ENCODE measurements at places on chromosomes 1 and 21. TPM values are rescaled to one million over a fixed set of nuclear protein-coding genes. Genes with fewer than 3 reads are reported as not detected.

CD53 gene
- 0.30 TPM for total RNA-seq

PRRX1 gene
- 21.6 TPM for total RNA-seq

DAB1 gene
- 0.47 TPM for total RNA-seq

DNA sequence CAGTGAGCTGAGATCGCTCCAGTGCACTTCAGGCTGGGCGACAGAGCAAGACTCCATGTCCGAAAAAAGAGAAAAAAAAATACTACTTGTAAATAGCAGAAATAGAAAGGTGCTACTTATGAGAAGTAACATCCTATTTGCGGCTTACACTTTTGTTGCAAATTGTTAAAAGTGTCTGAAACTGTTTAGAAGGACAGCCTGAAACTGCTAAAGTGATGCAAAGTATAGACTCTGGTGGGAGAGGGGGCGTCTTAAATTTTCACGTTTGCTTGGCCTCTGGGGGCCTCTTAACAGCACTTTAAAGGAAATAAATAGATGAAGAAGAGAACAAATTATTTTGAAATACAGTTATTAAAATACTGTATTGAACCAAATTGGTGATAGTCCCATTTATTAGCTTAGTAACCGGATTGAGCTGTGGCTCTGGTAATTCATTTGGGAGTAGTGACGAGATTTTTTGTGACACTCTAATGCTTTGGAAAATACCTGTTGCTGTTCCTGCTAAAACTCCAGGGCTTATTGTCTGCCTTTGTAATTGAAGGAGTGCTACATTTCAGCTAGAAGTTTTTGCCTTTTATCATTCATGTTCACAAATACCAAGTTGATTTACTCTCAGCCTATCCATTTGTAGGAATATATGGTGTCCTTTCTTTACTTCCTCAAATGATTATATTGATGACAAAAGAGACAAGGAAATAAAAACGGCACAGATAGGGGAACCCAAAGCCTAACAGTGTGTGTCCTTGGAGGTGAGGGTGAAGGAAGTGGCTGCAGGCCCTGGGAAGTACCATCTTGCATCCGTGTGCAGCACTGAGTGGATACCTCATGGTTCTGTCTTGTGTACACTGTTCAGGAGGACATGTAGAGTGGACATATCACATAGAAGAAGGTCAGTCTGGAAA, 6.2 kb downstream of the PKNOX1 start:
- no peak for DNase-seq

DNA sequence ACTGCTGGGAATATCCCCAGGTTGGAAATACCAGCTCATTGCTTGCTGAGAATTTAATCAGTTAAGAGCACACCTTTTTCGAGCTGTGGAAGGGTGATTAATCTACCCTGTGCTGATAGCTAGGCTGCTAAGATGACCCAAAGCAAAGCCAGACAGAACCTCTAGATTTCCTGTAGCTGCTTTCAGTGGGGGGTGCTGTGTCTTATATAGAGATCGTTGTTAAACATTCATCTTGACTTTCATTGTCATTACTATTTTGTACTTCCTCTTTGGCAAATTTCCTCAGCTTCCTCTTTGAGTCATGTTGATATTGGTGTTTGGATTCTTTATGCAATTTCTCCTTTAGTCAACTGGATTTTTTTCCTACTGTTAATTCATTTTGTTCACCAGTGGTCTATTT, 155.3 kb downstream of the DISC1 start:
- peak; percentile 29 for DNase-seq

DNA sequence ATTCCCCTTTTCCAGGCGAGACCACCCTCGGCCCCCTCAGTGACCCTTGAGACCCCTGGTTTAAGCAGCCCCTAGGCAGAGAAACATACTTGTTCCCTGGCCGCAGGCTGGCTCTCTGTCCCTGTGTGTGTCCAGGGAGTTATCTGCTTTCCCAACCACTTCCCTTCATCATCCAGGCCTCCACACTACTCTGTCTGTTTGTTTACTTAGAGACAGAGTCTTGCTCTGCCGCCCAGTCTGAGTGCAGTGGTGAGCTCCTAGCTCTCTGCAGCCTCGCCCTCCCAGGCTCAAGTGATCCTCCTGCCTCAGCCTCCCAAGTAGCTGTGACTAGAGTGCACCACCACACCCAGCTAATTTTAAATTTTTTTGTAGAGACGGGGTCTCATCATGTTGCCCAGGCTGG, 5.8 kb upstream of the VWA1 start:
- no peak for DNase-seq

DNA sequence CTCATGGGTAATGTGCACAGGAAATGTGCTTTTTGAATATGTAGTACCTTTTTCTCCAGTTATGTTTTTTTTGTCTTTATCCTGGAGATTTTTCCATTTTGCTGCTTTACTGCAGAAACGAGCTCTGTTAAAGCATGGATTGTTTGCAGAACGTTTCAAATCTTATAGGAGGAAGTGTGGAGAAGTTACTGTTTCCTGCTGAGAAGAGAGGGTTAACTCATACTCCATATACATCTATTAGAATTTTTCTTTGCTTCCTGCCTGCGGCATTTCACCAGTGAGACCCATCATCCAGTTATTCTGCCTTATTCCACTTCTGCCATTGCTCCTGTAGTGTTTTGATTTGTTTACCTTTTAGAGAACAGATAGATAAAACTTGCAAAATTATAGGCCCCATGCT, 2.0 kb downstream of the RPRD2 start:
- DNase-seq = peak; percentile 22

DNA sequence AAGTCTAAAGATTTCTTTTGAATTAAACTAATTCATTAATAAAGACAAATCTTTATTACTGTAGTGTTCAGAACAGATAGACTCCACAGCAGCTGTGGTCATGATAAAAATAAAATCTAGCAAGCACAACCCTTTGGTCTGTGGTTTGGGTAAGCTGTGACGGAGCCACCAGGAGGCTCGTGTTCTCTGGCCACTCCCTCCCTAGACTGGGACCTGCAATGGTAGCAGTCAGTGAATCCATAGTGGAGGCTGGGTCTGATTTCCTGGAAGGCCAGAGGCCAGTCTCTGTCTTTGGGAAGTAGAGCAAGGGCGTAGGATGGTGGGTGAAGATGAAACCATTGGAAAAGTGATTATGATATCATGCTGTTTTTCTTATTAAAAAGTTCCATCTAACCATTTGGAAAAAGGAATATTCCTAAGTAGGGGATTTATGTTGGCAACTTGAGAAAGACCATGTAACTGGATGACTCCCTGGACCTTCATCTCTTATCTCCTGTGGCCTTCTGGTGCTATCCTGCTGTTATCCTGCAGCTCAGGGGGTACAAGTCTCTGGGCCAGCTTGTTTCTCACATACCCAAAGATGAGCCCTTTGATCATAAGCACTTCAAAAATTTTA, 39.0 kb downstream of the TENT5C start:
- DNase-seq = no peak

- DNase-seq = peak; percentile 21
These were observed 4.3 kb downstream of the MEF2D start for GRCh38 chr1:156496211-156496761.

DNA sequence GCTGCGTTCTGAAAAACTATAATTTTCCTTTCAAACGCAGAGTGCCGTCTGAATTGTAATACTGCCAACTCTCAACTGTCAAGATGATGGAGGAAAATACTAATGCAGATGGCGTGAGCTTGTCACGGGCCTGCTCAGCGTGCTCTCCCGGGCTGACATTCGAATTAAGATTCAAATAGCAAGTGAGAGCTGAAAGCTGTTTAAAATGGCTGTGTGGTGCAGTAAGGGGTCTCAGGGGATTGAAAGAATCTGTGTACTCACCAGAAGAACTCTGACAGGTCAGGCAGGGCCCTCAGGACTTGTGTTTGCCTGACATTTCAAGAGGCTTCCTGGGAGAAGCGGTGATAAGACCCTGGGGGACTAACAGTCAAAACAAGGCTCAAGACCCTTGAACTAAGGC, 33.1 kb downstream of the ZMYND12 start:
- DNase-seq = no peak

DNA sequence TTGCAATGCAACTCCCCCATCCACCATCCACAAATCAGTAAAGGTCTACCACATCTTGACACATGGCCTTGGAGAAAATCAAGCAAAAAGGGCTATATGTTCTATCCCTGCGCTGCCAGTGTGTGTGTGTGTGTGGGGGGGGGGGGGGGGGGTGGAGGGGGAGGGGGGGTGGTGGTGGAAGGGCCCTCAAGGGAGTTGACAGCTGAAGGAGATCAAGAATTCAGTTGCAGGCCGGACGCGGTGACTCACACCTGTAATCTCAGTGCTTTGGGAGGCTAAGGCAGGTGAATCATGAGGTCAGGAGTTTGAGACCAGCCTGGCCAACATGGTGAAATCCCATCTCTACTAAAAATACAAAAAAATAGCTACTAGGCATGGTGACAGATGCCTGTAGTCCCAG, 37.6 kb upstream of the CLIC4 start:
- DNase-seq = peak; percentile 92

GRCh38 chr1:228552596-228553176, 65.5 kb downstream of the RNF187 start:
- DNase-seq = no peak

DNA sequence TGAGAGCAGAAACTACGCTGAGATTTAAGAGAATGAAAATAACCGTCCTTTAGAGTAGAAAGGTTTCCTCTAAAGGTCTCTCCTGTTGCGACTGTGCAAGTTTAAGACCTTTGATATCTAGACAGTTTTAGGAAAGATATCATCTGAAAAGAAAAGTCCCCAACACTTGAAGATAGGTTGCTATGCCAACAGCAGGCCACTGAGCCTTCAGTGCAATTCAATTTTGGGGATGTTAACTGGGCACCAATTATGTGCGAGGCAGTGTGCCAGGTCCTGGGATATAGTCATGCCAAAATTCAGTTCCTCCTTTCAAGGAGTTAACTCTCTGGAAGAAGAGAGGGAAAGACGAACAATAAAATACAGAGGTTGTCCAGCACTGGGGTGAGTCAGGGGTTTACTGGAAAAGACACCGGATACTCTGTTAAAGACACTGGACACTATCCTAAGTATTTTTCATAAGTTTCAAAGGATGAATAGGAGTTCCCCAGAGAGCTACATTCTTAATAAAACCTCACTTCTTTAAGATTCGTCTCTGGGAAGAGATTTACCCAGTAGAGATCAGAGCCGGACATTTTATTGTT, 25.5 kb upstream of the ZNF281 start:
- DNase-seq = peak; percentile 81

DNA sequence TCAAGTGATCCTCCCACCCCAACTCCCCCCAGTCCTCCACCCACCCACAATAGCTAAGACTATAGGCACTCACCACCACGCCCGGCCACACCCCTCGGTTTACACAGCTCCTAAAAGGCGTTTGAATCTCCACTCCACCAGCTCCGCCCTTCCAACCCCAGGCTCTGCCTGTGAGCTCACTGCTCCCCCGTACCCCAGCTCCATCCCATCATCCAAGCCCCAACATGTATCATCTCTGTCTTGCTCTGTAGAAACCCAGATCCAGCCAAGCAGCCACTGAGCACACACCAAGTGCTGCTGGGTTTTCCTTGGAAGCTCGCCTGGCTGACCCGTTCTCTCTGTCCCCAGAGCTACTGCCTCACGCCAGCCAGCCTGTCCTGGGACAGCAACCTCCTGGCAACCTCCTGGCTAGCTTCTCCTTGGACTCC, 12.0 kb upstream of the S100A2 start:
- no peak for DNase-seq

All from M059J (cell line).